ENCODE measurements at places on chromosomes 5 and 9. TPM values are rescaled to one million over a fixed set of nuclear protein-coding genes. Genes with fewer than 3 reads are reported as not detected.

GRCh38 chr9:128552153-128552743, at the start of gene SPTAN1:
TSS of gene SPTAN1 (plus strand) at chr9:128552587. CDS start at chr9:128566741, 14,154 bp downstream.
- DNase-seq = peak; percentile 97

GRCh38 chr9:109918339-109919163, 138.6 kb downstream of the PALM2AKAP2 start:
- DNase-seq = peak; percentile 60

GRCh38 chr5:14025569-14026286, 81.2 kb upstream of the DNAH5 start:
- no peak for DNase-seq

DNA sequence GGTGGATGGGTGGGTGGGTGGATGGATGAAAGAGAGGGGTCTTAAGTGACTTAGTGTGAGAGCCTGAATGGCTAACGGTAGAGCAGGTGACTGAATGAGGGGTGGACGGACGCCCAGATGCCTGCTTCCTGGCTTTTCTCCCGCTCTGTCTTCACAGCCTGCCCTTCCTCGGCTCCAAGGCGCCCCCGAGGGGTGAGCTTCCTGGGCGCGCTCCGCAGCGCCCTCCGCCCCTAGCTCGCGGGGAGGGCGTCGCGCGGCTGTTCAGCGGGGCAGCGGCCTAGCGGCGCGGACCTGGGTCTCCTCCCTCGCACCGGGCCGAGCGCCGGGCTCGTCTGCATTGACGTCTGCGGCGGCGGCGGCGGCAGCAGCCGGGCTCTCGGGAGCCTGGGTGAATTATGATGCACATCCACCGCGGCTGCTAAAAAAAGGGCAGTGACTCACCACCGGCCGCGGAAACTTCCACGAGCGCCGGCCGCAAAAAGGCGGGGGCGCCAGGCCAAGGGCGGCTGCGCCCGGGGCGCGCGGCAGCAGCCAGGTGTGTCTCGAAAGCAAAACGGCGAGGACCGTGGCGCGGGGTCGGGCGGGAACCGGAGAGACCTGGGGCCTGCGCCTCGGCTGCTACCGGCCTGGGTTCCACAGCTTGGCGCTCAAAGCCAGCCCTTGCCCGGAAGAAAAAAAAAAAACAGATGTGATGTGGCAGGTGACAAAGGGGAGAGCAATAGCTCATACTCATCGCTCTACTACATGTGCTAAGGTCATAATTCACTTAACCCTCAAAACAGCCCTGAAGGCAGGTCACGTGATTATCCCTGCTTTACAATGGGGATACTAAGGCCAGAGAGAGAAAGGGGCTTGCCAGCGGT, 143.0 kb upstream of the ADRA1B start:
- peak; percentile 80 for DNase-seq

- peak; percentile 34 for DNase-seq
Measured at GRCh38 chr9:27977931-27978330, 404.6 kb upstream of the C9orf72 start.

PCDHB3 gene
- 1.8 TPM for total RNA-seq

DNA sequence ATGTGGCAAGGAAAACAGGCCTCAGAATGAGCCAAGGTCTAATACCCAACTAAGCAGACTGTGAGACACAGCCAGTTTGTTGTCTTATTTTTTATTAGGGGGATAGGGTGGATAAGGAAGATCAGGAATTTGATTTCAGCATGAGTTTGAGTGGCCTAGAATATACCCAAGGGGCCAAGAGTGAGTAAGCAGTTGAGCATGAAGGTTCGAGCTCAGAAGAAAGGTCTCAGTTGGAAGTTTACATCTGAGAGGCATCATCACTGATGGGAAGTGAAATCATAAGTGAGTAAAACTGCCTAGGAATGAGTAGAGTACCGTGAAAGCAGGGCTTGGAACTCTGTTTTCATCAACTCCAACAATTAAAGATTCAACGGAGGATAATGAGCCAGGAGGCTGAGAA, 12.6 kb downstream of the PSMD5 start:
- DNase-seq = no peak

FRRS1L gene
- 1.9 TPM for total RNA-seq

- DNase-seq = peak; percentile 78
Measured at GRCh38 chr5:111294551-111294950, 70.4 kb downstream of the CAMK4 start.

GRCh38 chr9:130990978-130991777, 17.8 kb upstream of the LAMC3 start:
- peak; percentile 26 for DNase-seq

INSL6 gene
- not detected for total RNA-seq

C8G gene
- 0.58 TPM for total RNA-seq

GRCh38 chr5:36657563-36657995, 51.2 kb downstream of the SLC1A3 start:
- peak; percentile 99 for DNase-seq

SPATA9 gene
- 0.71 TPM for total RNA-seq

ADAMTS19 gene
- 39.6 TPM for total RNA-seq

DNA sequence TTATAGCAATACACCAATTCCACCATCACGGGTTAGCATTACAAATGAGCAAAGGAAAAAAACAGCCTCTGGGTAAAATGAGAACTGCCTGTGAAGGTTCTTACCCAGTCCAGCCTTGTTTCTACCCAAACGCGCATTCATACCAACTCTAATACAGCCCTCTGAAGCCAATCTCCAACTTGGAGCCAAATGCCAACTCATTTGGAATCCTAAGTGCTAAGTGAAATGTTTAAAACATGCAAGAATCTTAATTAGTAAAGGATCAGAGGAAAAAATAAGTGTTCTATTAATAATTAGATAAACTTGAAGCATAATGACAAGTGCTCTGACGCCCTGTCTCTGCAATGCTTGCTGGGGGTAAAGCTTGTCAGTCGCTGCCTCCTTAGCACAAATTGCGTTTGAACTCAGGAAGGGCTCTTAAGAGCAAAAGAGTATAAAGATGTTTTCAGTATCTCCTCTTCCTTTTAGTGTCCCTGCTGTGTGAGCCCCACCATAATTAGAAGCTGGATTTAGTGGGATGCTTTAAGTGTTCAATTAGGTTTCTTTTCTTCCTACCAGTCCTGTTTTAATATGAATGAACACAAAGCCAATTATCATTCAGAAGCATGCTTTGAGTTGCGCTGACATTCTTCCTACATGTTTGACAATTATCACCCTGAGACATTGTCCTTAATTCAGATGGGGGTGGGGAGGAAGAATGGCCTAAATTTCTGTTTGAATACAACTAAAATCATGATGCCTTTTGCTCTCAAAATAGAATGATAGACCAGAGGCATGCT, 537.6 kb downstream of the DTWD2 start:
- DNase-seq = no peak

DNA sequence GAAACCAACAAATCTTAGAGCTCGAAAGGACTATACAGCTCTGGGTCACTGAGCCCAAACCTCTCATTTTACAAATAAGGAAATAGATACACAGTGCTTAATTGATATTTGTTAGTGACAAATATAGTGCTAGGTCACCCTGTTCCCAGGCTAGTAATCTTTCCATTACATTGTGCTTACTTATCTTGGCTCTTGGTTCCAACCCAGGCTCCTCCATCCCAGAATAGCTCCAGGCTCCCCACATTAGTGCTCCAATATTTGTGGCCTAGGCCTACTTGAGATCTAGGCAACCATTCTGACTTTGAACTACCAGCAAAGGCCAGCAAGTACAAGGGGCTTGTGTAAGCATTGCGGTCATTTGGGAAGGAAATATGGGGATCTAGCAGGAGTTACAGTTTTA, 21.7 kb upstream of the SUB1 start:
- DNase-seq = no peak

SLC6A7 gene
- 0.35 TPM for total RNA-seq

DNA sequence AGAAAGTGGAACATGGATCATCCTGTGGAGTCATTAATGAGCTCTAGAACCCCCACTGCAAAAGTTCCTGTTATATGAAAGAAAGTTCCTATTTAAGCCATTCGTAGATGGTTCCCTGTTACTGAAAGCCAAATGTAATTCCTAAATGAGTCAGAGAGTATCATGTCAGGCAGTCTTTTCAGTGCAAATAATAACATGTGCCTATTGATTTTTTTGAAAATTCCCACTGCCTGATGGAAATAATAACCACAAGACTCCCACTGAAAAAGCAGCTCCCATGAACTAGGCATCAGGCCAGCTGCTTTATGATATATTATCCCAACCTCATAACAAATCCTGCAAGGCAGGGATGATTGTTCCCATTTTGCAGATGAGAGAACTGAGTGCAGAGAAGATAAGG, 217.2 kb downstream of the DAB2IP start:
- no peak for DNase-seq

DNA sequence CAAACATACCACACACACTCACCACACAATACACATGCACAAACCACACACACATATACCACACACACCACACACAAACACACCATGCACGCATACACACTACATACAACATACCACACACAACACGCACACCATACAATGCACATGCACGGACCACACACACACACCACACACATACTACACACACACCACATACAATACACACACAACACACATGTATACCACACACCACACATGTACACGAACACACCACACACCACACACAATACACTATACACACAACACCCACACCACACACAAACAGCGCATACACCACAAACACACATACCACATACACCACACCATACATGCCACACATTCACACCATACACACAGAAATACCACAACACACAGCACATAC, 480.3 kb downstream of the DIRAS2 start:
- no peak for DNase-seq

DNA sequence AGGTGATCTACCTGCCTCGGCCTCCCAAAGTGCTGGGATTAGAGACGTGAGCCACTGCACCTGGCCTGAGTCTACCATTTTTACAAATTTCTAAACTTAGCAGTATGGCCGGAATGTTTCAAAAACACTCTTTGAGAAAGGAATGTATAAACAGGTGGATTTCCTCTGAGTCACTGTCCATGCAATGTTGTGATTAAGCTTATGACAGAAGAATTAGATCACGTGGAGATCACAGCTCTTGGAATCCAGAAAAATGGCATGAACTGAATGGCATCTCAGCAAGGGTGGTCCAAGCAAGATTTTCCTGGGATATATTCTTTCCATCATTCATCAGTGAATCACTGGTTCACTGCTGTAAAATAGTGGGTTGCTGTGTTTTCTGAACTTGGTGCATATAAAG, 865.0 kb downstream of the PTPRD start:
- DNase-seq = peak; percentile 7

- no peak for DNase-seq
Measured at GRCh38 chr5:154484393-154485095, 6.5 kb upstream of the HAND1 start.

GRCh38 chr9:69811351-69811868, 9.2 kb upstream of the CFAP95 start:
- DNase-seq = no peak

LCN12 gene
- total RNA-seq = 0.44 TPM

- DNase-seq = peak; percentile 7
Measured at GRCh38 chr9:89077519-89077918, 86.3 kb downstream of the S1PR3 start.

NEURL1B gene
- total RNA-seq = 27.3 TPM

MPDZ gene
- 39.5 TPM for total RNA-seq

- DNase-seq = no peak
Measured at GRCh38 chr5:133906303-133906702, 62.1 kb downstream of the C5orf15 start.

GRCh38 chr5:115461506-115462290, 82.9 kb downstream of the FEM1C start:
- DNase-seq = no peak
